ENCODE measurements at places on chromosomes 12 and 14.
A peak's percentile ranks its signal among the peaks of the same experiment; 100 is the strongest.

DNA sequence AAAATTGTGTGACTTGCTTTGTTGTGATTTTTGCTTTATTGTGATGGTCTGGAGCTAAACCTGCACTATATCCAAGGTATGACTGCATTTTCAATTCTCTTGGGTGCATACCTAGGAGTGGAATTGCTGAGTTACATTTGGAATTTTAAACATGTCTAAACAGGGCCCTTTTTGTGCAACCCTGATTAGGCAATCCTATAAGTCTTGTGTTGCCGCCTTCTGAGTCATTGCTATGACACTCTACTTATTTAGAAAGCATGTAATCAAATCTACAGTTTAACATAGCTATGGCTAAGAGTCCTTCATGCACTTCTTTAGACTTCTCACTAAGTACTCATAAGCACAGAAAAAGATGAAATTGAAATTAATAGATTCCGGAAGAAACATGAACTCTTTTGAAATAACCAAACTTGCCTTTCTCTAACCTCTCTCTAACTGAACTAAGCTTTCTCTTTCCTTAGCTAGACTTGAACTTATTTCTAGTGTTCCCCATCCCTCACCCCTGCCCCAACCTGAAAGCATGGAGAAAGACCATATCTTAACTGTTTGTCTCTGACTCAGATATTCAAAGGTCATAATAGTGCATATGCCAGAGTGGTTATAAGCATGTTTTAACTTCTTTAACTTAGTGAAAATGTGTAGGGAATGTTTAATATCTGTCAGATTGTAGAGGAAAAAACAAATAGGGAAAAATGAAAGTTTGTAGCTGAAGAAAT lies 203.0 kb downstream of the SNAPC1 start:
- no peak for DNase-seq

- DNase-seq, result peak; percentile 97
Measured at GRCh38 chr14:21557084-21557901, 22.6 kb downstream of the OR10G3 start.

GRCh38 chr14:64614166-64614565 lies 64.4 kb downstream of the PPP1R36 start:
- DNase-seq, result no peak

- DNase-seq, result peak; percentile 26
Measured at GRCh38 chr12:13061377-13061776, 17.2 kb downstream of the FAM234B start.

DNA sequence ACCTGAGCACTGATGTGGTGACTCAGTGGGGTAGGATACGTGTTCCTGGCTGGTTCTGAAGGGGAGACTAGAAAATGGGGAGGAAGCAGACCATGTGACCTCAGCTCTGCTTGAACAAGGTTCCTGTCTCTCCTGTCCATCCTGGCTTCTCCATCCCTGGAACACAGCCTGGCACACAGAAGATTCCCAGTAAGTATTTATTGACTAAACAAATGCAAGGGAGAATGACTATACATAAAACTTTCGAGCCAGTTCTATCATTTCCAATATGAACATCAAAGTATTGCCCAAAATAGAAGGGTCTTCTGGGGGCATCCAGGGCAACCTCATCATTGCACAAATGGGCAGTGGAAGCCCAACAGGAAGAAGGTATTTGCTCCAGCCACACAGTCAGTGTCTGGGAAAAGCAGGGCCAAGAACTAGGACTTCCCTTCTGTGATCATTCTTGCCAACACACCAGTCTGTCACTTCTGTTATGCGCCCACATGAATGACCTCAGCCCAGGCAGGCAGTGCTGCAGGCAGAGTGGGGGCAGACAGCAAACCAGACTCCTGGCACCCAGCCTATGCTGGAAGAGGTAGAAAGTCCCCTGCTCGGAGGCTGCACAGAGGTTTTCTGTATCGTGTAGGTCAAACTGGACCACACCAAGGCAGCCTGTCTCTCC lies 5.6 kb upstream of the SERPINA9 start:
- DNase-seq, result no peak

- DNase-seq, result no peak
Measured at GRCh38 chr12:13379531-13380188, 183.1 kb downstream of the EMP1 start.

DNA sequence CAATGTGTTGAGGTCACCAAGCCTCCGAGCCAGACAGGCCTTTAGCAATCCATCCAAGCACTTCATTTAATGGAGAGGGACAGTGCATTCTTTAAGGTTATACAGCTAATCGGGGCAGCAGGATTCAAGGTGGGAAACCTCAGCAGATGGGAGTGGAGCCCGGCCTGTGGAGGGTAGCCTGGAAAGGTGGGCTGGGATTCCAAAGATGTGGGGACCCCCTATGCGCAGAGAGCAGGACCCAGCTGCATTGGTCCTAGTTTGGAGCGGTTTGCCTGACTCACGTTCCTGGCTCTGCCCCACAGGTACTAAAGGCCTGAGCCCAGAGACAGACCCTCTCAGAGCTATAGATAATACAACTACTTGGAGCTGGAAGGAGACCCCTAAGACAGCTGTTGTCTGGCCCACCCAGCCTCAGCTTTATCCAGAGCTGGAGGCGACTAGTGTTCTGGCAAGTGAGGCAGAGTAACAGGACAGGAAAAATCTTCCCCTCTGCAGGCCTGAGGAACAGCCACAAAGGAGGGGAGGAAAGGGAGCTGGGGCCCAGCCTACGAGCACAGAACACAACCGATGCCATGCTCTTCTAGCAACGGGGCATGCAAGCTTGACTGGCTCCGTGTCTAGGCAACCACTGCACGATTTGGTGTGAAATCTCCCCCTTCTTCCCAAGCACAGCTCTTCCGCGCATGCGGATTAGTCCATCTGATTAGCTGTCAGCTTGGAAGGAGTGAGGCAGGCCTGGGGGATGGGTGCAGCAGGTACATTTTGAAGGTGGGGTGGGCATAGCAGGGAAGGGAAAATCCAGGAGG lies 1.1 kb upstream of the MYH7 start:
- no peak for DNase-seq

DNA sequence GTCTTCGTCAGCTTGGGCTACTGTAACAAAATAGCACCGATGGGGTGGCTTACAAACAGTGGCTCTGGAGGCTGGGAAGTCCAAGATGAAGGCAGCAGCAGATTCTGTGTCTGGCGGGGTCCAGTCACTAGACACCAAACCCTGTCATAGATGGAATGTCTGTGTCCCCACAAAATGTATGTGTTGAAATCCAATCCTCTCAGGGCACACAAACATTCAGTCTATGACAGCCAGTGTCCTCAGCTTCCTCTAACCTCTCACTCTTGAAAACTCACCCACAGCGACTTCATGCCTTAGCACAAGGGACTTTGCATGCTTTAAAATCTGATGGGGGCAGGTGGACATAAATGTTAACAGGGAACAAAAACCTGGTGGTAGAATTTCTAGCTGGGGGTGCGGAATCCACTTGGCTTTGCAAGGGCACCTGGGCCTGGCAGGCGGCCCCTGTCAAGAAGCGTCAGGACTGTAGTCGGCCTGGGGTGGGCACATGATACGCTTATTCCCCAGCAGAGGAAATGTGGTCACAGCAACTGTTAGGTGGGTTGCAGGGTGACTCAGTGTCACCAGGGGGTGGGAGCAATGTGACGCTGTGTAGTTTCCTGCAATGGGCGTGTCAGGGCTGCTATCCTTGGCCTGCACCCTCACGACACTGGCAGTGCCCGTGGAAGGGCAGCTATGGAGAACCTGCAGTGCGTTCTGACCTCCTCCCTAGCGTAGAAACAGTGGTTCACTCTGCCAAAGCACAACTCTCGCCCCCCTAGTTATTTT lies 17.7 kb downstream of the RIN3 start:
- DNase-seq, result no peak
